ENCODE measurements at places on chromosomes 7 and 10.
A peak's percentile ranks its signal among the peaks of the same experiment; 100 is the strongest.

- no peak for DNase-seq
Measured at GRCh38 chr7:47337531-47337930, 244.4 kb downstream of the TNS3 start.

GRCh38 chr7:103851357-103851756 lies 138.1 kb downstream of the RELN start:
- no peak for DNase-seq

- no peak for DNase-seq
Measured at GRCh38 chr7:4642468-4643203, 39.5 kb upstream of the FOXK1 start.

- no peak for DNase-seq
Measured at GRCh38 chr10:121608469-121609190, 10.4 kb upstream of the FGFR2 start.

- no peak for DNase-seq
Measured at GRCh38 chr7:74289018-74289658, at the start of gene CLIP2. TSS of gene CLIP2 (plus strand) at chr7:74289407. CDS start at chr7:74317547, 28,140 bp downstream.

DNA sequence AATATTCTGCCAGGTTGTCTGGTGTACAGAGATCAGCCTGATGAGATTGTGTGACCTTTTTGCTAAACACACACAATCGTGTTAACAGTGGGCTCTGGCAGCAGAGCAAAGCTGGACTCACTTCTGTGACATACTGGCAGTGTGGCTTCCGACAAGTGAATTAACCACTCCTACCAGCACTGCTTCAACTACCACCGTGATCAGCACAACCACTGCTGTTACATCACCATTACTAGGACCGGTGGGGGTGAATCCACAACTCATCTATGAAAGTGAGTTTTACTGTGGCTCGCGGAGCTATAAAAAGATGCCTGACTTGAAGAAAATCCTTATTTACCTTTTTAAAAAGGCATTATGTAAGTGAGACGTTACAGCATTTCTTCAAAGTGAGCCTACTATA lies 135.6 kb downstream of the WDR37 start:
- no peak for DNase-seq

GRCh38 chr10:86970162-86970981 lies 2.1 kb downstream of the ADIRF start:
- no peak for DNase-seq

DNA sequence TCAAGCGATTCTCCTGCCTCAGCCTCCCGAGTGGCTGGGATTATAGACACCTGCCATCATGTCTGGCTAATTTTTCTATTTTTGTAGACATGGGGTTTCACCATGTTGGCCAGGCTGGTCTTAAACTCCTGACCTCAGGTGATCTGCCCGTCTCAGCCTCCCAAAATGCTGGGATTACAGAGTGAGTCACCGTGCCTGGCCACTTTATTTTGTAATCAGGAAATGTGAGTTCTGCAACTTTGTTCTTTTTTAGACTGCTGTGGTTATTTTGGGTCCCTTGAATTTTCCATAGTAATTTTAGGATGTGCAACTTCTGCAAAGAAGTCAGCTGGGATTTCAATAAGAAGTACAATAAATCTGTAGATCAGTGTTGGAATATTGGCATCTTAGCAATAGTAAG lies 96.8 kb downstream of the CYTH3 start:
- DNase-seq: no peak

GRCh38 chr7:127514499-127514898 lies 70.9 kb downstream of the GCC1 start:
- peak; percentile 10 for DNase-seq

GRCh38 chr7:84985073-84985784 lies 201.6 kb downstream of the SEMA3D start:
- DNase-seq: no peak

DNA sequence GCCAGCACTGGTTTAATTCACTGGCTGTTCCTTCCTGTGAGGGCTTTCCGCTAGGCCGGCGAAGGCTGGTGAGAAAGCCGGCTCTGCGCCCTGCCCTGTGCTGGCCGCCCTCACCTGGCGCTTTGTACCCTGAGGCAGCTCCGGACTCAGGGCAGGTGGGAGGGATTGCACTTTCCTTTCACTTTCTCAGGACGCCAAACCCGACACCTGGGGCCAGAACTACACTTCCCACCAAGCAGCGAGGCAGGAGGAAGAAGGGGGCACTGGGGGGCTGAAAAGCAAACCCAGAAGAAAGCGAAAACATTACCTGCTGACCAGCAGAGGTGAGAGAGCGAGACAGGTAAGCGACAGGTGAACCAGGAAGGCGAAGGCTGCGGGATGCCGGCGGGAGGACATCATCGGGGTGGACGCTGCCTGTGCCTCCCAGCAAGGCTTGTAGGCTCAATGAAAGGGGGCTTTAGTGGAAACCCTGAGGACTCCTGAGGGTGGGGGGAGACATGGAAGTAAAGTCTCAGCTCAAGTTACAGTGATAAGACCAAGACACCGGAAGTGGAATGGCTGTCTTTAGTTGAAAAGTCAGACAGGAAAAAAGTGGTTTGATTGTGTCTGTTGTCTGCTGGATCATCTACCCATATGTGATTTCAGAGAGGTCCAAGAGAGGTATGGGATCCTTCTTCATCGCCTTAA lies at the start of gene RAB19:
Gene RAB19 (plus strand): TSS at position 181 of the 687 bp plus-strand sequence. CDS start 3,589 bp downstream, outside the sequence.
- peak; percentile 18 for DNase-seq

DNA sequence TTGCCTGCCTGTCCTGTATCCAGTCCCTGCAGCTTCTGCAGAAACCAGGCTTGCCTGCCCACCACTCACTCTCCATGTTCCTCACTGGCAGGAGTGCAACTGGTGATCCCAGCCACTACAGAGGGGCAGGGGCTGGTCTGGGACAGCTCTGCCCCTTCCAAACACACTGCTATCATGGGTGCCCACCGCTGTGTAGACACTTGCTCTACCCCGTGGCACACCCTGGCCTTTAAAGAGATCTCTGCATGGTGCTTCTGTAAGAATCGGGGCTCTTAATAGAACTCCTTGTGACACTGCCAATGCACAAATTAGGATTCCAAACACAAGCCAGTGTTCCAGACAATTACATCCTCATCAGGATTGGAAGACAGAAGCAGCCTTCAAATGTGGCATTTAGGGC lies 41.7 kb downstream of the C10orf90 start:
- DNase-seq: no peak

GRCh38 chr10:29522918-29523317 lies 111.9 kb downstream of the SVIL start:
- DNase-seq: no peak

- no peak for DNase-seq
Measured at GRCh38 chr7:74407958-74408357, 45.7 kb upstream of the GTF2IRD1 start.

DNA sequence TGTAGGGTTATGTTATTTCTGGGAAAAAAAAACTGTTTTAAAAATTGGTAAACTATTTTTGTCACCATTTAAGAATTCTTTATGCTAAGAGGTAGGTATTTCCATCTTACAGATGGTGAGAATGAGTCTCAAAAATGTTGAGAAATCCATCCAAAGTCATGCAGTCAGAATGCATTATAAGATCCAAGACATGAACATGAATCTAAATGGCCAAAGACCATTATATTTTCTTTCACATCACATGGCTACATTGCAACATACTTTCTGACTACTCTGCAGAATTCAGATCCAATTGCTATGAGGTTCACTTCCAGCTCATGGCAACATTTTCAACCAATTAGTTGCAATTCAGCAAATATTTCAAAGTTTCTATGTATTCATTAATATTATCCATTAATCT lies 181.2 kb downstream of the TWIST1 start:
- no peak for DNase-seq
